Stimulated activated CD4-positive, alpha-beta T cell treated with anti-CD3 and anti-CD28 coated beads, Interleukin-12 subunit alpha, Interleukin-12 subunit beta, amount 100 ng/mL, for 48 hours (primary cell): ENCODE measurements at places on chromosomes 4 and X.

DNA sequence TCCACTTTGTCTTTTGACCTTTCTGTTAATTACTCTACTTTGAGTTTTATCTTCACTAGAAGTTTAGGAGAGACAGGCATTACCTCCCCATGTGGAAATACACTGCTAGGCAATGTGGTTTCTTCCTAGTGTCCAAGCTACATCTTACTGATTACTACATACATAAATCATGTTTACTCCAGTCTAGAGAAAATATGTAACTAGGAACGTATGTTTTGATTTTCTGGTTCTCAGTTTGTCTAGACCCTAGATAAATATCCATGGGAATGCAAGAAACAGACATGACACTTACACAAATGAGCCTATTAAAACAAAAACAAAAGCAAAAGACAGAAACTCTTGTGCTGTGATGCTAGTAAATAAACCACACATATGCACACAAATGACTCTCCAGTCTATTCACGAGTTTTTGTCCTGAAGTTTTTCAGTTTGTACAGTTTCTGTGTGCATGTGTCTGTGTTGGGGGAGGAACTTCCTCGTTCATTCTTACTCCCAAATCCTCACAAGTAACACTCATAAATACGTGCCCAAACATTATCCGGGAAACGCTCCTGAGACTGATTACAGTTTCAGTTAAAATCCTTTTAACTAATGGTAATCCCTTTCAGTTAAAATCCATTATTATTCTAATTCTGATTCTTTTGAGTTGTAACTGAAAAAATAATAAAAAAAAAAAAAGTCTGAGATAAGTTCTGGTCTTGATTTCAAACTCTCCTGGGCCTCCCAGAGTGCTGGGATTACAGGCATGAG, 283.5 kb upstream of the FTHL17 start:
- DNase-seq: no peak

- no peak for DNase-seq
Observed at GRCh38 chr4:130703211-130703935, 1607.4 kb downstream of the C4orf33 start.

- DNase-seq: no peak
Observed at GRCh38 chr4:145734031-145734430, 54.1 kb downstream of the C4orf51 start.

GRCh38 chrX:146581981-146582712, 227.4 kb upstream of the CXorf51B start:
- DNase-seq: no peak

DNA sequence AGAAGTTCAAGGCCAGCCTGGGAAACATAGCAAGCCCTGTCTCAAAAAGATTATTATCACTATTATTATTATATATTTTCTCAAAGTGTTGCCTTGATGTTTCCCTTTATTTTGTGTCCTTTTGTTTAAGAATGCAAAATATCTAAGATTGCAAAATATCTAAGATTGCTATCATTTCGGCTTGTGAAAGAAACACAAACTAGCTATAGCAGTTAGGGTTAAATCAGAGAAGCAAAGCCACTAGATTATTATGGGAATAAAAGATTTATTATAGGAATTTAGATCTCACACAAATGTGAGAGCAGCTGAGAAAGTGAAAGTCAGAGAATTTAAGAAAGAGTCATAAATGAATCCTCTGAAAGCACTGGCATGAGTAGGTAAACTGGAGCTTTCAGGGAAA, 18.0 kb upstream of the TMEM184C start:
- no peak for DNase-seq

DNA sequence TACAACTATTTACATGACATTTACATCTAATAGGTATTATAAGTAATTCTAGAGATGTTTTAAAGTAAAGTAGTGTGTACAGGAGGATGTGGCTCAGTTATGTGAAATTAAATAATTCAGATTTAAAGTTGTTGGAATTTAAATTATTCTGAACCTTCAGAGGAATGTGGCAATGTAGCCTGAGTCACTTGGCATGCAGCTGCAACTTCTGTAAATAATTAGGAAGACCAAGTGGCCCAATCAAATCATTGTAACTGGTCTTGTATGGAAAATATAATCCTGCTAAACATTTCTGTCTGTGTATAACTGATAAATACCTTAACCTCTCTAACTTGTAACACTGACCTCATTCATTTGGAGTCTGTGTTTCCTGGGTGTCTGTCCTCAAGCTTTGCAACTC, 828.9 kb downstream of the GLUD2 start:
- DNase-seq: no peak

GRCh38 chr4:164337219-164337944, 416.5 kb upstream of the SMIM31 start:
- DNase-seq: no peak

DNA sequence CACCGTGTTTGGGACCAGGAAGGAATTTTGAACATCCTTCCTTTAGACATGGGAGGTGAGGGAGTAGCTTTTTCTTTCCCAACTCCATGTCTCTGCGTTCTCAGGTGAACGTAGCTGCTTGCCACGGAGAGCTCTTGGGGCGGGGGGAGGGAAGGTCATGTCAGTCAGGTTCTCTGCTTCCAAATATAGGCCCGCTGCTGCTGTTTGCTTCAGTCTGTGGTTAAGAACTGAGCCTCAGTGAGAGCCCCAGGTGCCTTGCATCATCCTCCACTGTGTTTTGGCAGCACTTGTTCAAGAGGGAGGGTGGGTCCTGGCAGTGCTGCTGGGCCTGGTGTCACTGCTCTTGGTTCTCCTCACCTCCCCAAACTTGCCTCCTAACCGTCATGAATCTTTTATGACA, 46.5 kb downstream of the HADH start:
- peak; percentile 64 for DNase-seq

GRCh38 chr4:3314706-3315260, 22.0 kb downstream of the RGS12 start:
- DNase-seq: no peak

- no peak for DNase-seq
Observed at GRCh38 chr4:80948995-80949394, 81.5 kb upstream of the BMP3 start.

DNA sequence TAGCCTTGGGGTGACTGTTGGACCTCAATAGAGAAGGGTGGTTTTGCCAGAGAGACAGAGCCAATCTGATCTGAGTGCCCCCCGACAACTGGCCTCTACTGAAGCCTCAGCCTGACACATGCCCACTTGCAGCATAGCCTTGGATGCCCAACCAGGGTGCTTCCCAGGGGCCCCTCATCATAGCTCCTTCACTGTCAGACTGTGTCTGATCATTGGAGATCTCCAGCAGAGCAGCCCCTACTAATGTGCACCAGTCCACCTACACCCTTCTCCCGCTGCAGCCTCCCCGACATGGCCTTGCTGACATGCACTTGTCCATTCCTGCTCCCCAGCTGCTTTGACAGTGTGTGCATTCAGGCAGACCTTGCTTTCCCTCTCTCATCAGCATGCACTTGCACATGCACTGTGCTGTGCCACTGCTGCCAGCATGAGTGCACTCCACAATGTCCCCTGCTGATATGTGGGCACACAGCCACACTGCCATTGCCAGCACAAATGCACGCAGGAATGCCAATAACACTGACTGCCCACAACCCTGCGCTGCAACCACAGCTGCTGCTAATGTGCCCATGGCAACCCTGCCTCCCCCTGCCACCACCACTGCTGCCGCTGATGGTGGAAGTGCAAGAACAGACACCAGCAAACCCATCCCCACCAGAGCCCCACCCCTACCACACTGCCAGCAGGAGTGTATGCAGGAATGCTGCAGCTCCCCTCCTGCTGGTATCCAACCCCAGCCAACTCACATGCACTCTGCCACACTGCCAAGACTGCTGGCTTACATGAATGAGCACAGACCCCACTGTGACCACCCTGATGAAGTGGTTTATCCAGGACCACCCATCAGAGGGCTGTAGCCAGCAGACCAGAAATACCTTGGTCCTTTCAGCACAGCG, 68.1 kb upstream of the ZMAT1 start:
- no peak for DNase-seq

- DNase-seq: no peak
Observed at GRCh38 chr4:111405989-111406388, 739.3 kb upstream of the FAM241A start.

- no peak for DNase-seq
Observed at GRCh38 chr4:16622826-16623225, 275.6 kb downstream of the LDB2 start.

GRCh38 chrX:103107836-103108235, 14.9 kb upstream of the NXF3 start:
- DNase-seq: no peak

GRCh38 chrX:41616935-41617334, 71.8 kb upstream of the GPR34 start:
- DNase-seq: no peak

DNA sequence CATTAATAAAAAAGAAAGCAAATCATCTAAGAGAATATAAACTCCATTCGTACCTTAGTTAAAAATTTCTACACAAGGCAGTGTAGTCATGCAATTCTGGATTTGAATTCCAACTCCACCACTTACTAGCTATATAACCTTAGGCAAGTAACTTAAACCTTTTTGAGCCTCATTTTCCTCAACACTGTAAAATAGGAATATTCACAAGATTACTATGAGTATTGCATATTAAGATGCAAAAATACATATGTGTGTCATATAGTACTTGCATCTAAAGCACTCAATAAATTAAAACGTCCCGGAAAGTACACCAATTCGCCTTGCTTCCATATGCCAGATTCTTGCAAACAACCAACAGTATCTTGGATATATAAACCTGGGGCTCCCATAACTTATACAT, 42.0 kb downstream of the HNRNPD start:
- no peak for DNase-seq

DNA sequence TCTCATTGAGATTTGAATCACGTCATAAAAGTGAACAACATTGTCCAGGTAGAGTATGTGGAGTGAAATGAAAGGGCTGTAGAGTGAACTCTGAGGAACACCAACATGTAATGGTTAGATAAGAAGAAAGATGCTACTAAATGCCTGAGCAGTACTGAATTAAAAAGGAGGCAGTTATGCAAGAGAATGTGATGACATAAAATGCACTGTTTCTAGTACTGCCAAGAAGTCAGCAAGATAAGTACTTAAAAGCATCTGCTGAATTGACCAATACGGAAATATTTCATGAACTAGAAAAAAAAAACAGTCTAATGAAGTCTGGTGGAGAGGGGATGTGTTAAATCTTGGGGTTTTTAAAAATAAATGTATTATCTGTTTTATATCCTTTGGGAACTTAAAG, 583.8 kb upstream of the GALNT7 start:
- DNase-seq: no peak

GRCh38 chrX:64206556-64207162, 1.2 kb upstream of the AMER1 start:
- DNase-seq: no peak

GRCh38 chr4:121574618-121575017, 122.2 kb downstream of the ANXA5 start:
- no peak for DNase-seq

- DNase-seq: no peak
Observed at GRCh38 chr4:12488672-12489071, 995.5 kb downstream of the RAB28 start.

- no peak for DNase-seq
Observed at GRCh38 chr4:182805321-182805720, 111.9 kb downstream of the DCTD start.

- DNase-seq: no peak
Observed at GRCh38 chr4:162582180-162582579, 418.4 kb upstream of the FSTL5 start.

DNA sequence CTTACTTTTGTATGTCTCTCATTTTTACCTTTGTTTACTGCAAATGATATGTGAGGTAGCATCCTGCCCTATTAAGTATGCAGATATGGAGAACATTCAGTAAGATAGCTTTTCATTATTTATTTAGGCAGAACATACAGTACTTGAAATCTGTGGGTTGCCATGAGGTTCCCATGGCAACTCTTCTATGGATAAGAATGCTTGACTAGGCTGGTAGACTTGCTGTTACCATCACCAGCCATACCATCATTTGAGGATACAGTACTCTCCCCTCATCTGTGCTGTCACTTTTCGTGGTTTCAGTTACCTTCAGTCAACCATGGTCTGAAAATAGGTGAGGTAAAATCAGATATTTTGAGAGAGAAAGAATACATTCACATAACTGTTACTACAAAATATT, 56.7 kb downstream of the NAF1 start:
- no peak for DNase-seq

DNA sequence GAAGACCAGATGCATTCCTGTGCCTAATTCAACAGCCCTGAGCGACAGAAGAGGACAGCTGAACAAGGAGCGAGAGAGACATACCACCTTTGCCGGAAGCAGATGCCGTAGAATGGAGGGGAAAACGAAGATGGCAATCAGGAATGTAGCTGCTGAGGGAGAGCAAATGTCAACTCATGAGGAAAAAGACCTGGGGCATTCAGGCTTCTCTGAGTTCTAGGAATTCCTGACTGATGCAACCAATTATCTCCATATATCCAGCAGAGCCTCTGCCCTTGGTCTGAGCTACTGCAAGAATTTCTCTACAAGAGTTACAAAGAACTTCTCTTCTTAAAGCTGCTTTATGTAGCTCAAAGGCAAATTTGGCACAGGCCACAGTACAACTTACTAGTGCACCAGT, 40.5 kb upstream of the INPP4B start:
- DNase-seq: no peak

DNA sequence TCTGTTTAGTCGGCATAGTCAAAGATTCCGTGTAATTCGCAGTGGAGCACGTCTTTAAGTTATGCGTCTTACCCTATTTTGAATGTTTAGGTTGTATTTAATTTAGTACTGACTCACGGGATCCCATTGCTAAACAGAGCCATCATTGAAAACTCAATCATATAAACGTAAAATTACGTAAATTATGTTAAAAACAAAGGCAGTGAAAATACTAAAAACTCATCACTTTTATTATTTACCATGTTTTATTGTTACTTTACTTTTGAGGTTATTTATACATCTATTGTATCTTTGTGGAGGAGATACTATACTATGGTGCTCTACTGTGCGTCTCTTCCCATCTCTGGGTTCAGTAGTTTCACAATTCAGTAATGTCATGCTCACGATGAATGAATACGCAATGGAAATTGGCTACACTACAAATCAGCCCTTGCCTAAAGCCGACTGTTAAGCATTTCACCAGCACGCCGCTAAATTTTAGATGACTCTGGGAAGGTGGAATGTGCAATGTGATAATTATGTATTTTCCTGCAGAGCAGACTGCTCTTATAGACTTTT, 944 bp downstream of the FUNDC2 start:
- peak; percentile 15 for DNase-seq

DNA sequence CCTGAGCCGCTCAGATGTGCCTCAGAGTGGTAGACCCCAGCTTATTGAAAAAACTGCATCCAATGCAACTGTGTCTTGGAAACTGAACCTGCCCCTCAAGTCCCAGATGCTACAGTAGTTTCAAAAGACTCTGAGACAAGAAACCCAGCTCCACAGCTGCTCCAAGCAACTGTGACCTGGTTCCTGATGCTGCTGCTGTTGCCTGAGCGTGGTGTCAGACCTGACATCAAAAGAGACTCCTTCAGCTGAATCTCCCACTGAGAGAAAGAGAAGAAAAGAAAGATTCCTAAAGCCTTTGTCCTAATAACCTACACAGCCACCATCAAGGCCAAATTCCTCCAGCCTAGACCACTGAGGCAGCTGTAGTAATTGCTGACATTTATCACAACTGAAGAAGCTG, 630.1 kb downstream of the STIM2 start:
- DNase-seq: no peak

GRCh38 chrX:7926914-7927258, 327 bp downstream of the PNPLA4 start:
- DNase-seq: no peak

- no peak for DNase-seq
Observed at GRCh38 chr4:1403591-1404572, 2.4 kb downstream of the NKX1-1 start.
